ENCODE measurements at places on chromosomes 3 and 15. TPM values are rescaled to one million over a fixed set of nuclear protein-coding genes. Genes with fewer than 3 reads are reported as not detected.

LTF gene
- 0.09 TPM for total RNA-seq

IQCB1 gene
- 18.6 TPM for total RNA-seq

CHRD gene
- 0.28 TPM for total RNA-seq

FSTL1 gene
- 542 TPM for total RNA-seq

CCR8 gene
- not detected for total RNA-seq

COL7A1 gene
- total RNA-seq, result 1.4 TPM

KNL1 gene
- 8.2 TPM for total RNA-seq

THSD4 gene
- total RNA-seq, result 20.1 TPM

HDDC3 gene
- total RNA-seq, result 12.6 TPM

STAB1 gene
- 278 TPM for total RNA-seq

GOLGA8S gene
- total RNA-seq, result 0.09 TPM

ANKRD63 gene
- 0.09 TPM for total RNA-seq

UBE2Q2 gene
- total RNA-seq, result 38.6 TPM

SLC49A4 gene
- total RNA-seq, result 12.6 TPM

SEMA3B gene
- total RNA-seq, result 1.3 TPM

GRAMD2A gene
- total RNA-seq, result under 0.01 TPM

PAQR9 gene
- not detected for total RNA-seq

FETUB gene
- not detected for total RNA-seq

MST1R gene
- 0.54 TPM for total RNA-seq

NPAP1 gene
- total RNA-seq, result not detected

Measured in endothelial cell of coronary artery (primary cell).